ENCODE measurements at places on chromosomes 6 and 20. TPM values are rescaled to one million over a fixed set of nuclear protein-coding genes. Genes with fewer than 3 reads are reported as not detected.

DNA sequence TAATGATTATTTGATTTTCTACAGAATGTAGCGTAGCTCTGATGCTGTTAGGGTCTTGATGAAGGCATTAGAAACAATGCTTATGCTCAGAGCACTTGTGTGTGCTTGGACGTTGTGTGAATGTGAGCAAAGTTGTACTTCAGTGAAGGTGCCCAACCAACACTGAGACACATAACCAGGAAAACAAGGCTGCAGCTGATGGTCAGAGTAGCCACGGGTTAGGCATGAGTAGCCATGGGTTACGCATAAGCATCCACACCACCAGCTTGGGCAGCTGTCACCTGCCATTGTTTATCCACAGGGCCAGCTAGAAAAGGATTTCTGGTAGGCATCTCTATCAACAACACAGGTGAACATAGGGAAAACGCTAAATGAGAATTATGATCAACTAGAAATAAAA is 326.6 kb downstream of the NRN1 start:
- H3K4me1 ChIP-seq = peaks cover 17% of the 10 kb centered on the region
- H3K27me3 ChIP-seq = no peaks in the 10 kb centered on the region
- no peak overlapping the region for H3K4me3 ChIP-seq
- no peak for DNase-seq
- peaks cover 6% of the 10 kb centered on the region for H3K36me3 ChIP-seq

GRCh38 chr6:145815309-145816274 is 997 bp upstream of the FBXO30 start:
- H3K27me3 ChIP-seq = no peaks in the 10 kb centered on the region
- no peak for DNase-seq
- peak overlapping the region; percentile 94 for H3K4me3 ChIP-seq
- peaks cover 4% of the 10 kb centered on the region for H3K36me3 ChIP-seq

DNA sequence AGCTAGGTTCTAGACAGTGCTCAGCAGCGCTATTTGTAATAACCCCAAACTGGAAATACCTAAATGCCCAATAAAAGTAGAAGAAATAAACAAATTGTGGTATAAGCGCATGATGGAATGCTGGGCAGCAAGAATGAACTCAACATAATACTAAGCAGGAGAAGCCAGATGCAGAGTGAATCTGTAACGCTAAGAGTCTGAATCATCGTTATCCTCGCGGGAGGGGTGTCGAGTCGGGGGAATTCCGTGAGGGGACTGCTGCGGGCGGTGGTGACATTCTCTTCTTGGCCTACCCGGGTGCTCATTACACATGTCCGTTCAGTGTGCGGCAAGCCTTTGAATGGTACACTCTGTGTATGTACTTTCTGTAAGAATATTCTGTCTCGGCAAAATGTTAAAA is 83.7 kb downstream of the SULF2 start:
- no peaks in the 10 kb centered on the region for H3K4me1 ChIP-seq
- no peaks in the 10 kb centered on the region for H3K36me3 ChIP-seq
- no peaks in the 10 kb centered on the region for H3K27me3 ChIP-seq
- no peak for DNase-seq
- H3K27ac ChIP-seq = no peak overlapping the region
- no peak overlapping the region for H3K4me3 ChIP-seq

GRCh38 chr6:126625019-126625418 is 285.1 kb downstream of the CENPW start:
- DNase-seq = no peak
- no peak overlapping the region for H3K4me3 ChIP-seq
- no peaks in the 10 kb centered on the region for H3K4me1 ChIP-seq
- no peaks in the 10 kb centered on the region for H3K36me3 ChIP-seq
- no peak overlapping the region for H3K27ac ChIP-seq
- H3K27me3 ChIP-seq = no peaks in the 10 kb centered on the region

DNA sequence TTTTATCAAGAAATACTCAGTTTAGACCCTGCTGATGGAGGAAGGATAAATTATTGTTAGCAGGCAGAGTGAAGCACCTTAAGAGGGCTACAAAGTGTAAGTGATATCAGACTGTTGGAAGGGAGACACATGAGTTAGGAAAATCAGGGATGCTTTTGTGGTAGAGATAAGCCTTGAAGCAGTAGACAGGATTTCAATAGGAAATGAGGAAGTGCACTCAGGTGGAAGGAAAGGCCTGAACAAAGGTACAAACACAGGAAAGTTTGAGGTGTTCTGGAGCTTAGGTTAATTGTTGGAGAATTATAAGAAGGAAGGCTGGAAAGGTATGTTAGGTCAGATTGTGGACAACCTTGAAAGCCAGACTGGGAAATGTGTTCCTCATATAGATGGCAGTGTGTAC is 7.6 kb downstream of the CYB5R4 start:
- H3K4me1 ChIP-seq = peaks cover 8% of the 10 kb centered on the region
- H3K27ac ChIP-seq = no peak overlapping the region
- H3K27me3 ChIP-seq = no peaks in the 10 kb centered on the region

DNA sequence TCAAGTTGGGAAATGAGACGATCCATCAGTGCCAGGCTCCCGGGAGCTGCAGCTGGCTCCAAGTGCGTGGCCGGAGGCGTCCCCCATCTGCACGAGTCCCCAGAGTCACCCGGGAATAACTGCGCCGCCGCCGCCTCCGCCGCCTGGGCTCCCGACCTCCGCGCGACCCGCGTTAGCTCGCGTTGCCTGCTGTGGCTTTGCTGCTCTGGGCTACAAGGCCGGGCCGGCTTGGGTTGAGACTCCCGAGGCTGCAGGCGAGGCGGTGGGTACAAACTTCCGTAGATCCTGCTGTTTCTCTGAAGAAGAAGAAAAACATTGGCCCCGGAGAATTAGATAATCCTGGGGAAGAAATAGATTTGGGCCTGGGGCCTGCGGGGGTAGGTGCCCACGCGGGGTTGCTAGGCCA is 7.4 kb upstream of the LAMP5 start:
- no peak overlapping the region for H3K27ac ChIP-seq
- DNase-seq = no peak
- no peaks in the 10 kb centered on the region for H3K36me3 ChIP-seq
- H3K27me3 ChIP-seq = peaks cover 45% of the 10 kb centered on the region

DNA sequence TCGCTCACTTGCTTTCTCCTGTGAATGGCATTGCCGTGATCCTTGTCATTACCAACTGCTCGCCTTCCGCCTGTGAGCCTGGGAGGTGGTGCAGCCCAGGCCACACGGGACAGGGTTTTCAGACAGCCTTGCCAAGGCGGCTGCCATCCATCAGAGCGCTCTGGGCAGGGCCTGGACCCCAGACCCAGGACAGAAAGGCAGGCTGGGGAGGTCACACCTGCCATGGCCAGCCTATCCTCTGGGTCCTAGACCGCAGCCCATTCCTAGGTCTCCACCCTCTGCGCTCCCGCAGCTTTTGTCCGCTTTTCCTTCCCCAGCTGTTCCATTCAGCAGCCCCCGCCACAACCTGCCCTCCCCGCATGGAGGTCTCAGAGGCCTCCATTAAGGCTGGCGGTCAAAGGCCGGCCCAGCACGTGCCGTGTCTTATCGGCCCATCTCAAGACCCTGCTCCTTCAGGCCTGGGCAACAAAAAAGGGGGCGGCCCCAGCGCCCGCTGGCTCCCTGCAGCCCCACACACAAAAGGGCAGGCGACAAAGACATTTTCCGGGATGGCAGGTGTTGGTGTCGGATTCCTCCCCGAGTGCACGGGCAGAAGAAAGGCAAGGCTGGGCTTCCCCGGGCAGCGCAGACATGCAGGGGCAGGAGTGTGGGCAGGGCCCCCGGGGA is 28.1 kb downstream of the INSM1 start:
- no peak for DNase-seq
- no peaks in the 10 kb centered on the region for H3K4me1 ChIP-seq
- H3K27me3 ChIP-seq = no peaks in the 10 kb centered on the region
- no peaks in the 10 kb centered on the region for H3K36me3 ChIP-seq
- no peak overlapping the region for H3K27ac ChIP-seq

Gene GSTA5
- total RNA-seq = not detected

Gene LTB
- total RNA-seq = 747 TPM

- DNase-seq = no peak
- no peaks in the 10 kb centered on the region for H3K27me3 ChIP-seq
- H3K36me3 ChIP-seq = no peaks in the 10 kb centered on the region
- H3K4me3 ChIP-seq = no peak overlapping the region
- H3K27ac ChIP-seq = no peak overlapping the region
These were observed 425.3 kb upstream of the BTBD3 start for GRCh38 chr20:11492386-11492785.

GRCh38 chr20:54122189-54122588 is 51.6 kb downstream of the CYP24A1 start:
- H3K4me1 ChIP-seq = no peaks in the 10 kb centered on the region
- no peak overlapping the region for H3K4me3 ChIP-seq
- no peaks in the 10 kb centered on the region for H3K27me3 ChIP-seq
- no peaks in the 10 kb centered on the region for H3K36me3 ChIP-seq
- no peak overlapping the region for H3K27ac ChIP-seq

DNA sequence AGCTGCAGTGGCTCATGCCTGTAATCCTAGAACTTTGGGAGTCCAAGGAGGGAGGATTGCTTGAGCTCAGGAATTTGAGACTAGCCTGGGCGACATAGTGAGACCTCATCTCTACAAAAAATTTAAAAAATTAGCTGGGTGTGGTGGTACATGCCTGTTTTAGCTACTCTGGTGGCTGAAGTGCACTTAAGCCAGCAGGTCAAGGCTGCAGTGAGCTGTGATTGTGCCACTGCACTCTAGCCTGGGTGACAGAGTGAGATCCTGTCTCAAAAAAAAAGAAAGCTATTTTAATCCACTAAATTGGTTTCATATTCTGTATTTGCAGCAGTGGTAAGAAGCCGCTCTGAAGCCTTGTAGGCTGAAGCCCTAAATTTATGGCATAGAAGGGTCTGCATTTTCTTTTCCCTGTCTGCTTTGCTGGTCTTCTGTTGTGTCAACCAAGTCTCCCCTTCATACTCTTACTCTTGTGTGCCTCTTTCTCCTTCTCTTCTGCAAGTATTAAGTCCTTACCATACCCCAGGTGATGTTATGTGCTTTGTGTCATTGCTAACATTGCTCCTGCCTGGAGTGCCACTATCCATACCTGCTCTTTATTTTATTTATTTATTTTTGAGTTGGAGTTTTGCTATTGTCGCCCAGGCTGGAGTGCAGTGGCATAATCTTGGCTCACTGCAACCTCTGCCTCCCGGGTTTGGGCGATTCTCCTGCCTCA is 70.9 kb downstream of the MYO6 start:
- H3K27me3 ChIP-seq = peaks cover 3% of the 10 kb centered on the region
- no peak overlapping the region for H3K27ac ChIP-seq
- no peaks in the 10 kb centered on the region for H3K36me3 ChIP-seq
- no peak for DNase-seq
- no peak overlapping the region for H3K4me3 ChIP-seq

Gene IER3
- total RNA-seq = 34.9 TPM

DNA sequence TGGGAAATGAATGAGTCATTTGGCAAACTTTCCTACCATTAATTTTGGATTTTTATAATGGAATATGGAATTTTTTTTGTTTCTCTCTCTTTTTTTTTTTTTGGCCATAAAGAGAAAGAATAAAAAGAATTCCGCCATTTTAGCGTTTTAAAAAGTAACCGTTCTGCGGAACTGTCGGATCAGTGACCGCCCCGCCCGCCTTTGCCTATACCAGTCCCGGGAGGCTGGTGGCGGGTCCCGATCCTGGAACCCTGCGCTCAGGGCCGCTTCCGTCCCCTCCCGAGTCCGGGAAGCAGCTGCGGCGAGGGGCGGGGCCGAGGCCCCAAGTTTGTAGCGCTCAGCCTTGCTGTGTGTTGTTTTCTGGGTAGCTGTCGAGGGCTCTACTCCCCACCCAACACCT is 609 bp downstream of the L3MBTL1 start:
- H3K4me3 ChIP-seq = peak overlapping the region; percentile 65
- H3K4me1 ChIP-seq = peaks cover 6% of the 10 kb centered on the region
- no peak overlapping the region for H3K27ac ChIP-seq
- peaks cover 2% of the 10 kb centered on the region for H3K36me3 ChIP-seq
- no peak for DNase-seq

DNA sequence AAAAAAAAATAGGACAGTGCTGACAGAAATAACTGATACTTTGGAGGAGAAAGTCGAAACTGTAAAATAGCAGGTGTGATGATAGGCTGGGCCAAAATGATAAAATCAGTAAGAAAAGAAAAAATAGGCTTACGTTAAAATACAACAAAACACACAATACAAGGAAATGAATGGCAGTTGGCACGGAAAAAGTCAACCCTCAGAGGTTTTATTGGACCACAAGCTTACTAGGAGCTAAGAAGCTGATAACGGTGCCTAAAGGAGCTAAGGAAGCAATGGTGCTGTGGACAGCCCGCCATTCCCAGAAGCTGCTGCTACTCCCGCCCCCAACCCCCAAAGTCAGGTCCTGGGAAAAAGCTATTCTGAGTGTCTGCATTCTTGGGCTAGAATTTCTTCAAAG is 55.9 kb upstream of the RNF146 start:
- DNase-seq = no peak

GRCh38 chr6:17423026-17423425 is 29.6 kb downstream of the CAP2 start:
- H3K27ac ChIP-seq = no peak overlapping the region
- DNase-seq = no peak
- no peaks in the 10 kb centered on the region for H3K27me3 ChIP-seq
- no peak overlapping the region for H3K4me3 ChIP-seq
- no peaks in the 10 kb centered on the region for H3K36me3 ChIP-seq

DNA sequence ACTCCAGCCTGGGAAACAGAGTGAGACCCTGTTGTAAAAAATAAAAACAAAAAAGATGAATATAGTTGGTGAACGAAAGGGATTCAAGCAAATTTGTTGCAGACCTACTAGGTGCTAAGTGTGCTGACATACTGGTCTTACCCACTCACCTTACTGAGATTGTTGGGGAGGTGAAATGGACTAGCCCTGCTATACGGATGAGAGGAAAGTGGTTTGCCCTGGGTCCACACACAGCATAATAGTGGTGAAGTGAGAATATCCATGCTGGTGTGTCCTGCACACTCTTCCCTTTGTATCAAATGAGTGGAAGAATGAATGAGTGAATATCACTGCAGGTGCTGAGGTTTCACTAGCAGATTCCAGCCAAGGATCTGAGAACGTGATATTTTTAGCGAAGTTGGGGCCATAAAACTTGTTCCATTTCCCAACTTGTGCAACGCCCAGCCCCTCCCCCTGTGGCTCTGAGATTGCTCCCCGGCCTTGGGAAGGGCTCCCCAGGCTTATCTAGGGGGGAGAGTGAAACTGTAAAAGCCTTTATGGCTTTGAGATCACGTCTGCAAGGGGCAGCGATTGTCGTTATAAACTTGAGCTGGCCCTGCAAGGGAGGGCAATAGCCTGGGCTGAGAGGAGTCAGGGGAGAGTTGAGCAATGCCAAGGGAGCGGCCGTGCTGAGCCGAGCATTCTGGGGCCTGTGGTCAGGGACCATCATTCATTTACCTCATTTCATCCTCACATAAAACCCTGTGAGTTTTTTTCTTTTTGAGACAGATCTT is 33.2 kb upstream of the TTPAL start:
- H3K36me3 ChIP-seq = no peaks in the 10 kb centered on the region
- H3K27me3 ChIP-seq = no peaks in the 10 kb centered on the region
- no peak overlapping the region for H3K27ac ChIP-seq
- H3K4me1 ChIP-seq = no peaks in the 10 kb centered on the region
- DNase-seq = no peak
- H3K4me3 ChIP-seq = no peak overlapping the region

DNA sequence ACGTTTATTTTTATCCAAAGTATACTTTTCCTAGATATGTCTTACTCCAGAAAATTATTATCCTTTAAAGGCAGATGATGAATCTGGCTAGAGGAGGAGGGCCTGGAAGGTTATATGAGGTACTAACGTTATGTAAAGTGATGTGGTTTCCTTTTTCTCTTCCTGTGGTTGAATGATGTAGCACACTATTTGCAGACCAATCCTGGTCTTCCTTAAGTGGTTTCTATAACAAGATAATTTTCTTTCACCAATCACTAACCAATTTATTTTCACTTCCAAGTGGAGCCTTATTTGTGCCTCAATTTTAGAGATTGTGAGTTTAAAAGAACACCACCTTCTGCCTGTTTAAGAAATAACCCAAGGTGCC is 154.6 kb upstream of the SOX4 start:
- H3K4me3 ChIP-seq = no peak overlapping the region
- H3K36me3 ChIP-seq = no peaks in the 10 kb centered on the region
- peaks cover 26% of the 10 kb centered on the region for H3K4me1 ChIP-seq
- H3K27me3 ChIP-seq = peaks cover 12% of the 10 kb centered on the region

Gene EBF4
- 0.27 TPM for total RNA-seq

Gene CDSN
- not detected for total RNA-seq
